ENCODE measurements at places on chromosomes 13 and 19. TPM values are rescaled to one million over a fixed set of nuclear protein-coding genes. Genes with fewer than 3 reads are reported as not detected.

Gene CABP5
- total RNA-seq = not detected

Gene CD70
- total RNA-seq = not detected

Gene FUT3
- total RNA-seq = not detected

Gene SIAH3
- not detected for total RNA-seq

Gene IRS2
- 9.8 TPM for total RNA-seq

Gene CRX
- total RNA-seq = not detected

Gene TMEM259
- 114 TPM for total RNA-seq

Gene CBLC
- 5.5 TPM for total RNA-seq

Gene PSG11
- 0.22 TPM for total RNA-seq

Gene TGDS
- total RNA-seq = 15.1 TPM

Gene MISP3
- 0.22 TPM for total RNA-seq

Gene QPCTL
- 15.3 TPM for total RNA-seq

Gene RLN3
- not detected for total RNA-seq

Gene EDNRB
- total RNA-seq = 59.6 TPM

Gene ERICH4
- total RNA-seq = not detected

Gene TYROBP
- not detected for total RNA-seq

Gene GJA3
- total RNA-seq = 0.22 TPM

Gene SCN1B
- total RNA-seq = 0.22 TPM

Gene DZIP1
- 1.5 TPM for total RNA-seq

Gene ZNF667
- total RNA-seq = 4.3 TPM

Gene PCP2
- not detected for total RNA-seq

Gene CYP4F3
- total RNA-seq = under 0.01 TPM

Gene VSTM2B
- total RNA-seq = not detected

Gene ZNF793
- total RNA-seq = 7.5 TPM
